ENCODE measurements at places on chromosomes 4 and X.

GRCh38 chr4:13261486-13262257 is 222.5 kb downstream of the RAB28 start:
- no peak for DNase-seq

GRCh38 chrX:23883737-23884354 is 23.9 kb downstream of the APOO start:
- DNase-seq = no peak

DNA sequence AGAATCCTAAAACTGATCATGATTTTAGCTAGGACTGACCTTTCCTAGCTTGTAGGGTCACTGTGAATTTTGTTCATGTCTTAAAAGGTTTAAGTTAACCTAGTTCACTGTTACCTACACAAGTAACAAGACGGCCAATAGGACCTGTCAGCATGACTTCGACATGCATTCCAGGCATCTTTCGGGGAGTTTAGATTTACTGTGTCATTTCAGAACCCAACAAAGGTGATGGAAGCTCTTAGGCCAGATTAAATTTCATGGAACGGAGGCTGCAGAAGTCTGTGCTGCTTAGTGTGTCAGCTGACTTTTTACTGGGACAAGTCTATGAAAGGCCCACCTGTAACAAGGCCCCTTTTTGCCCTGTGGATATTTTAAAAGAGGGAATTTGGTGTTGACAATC is 93.1 kb downstream of the GATB start:
- no peak for DNase-seq

GRCh38 chr4:141240671-141241070 is 20.0 kb downstream of the ZNF330 start:
- DNase-seq = no peak

DNA sequence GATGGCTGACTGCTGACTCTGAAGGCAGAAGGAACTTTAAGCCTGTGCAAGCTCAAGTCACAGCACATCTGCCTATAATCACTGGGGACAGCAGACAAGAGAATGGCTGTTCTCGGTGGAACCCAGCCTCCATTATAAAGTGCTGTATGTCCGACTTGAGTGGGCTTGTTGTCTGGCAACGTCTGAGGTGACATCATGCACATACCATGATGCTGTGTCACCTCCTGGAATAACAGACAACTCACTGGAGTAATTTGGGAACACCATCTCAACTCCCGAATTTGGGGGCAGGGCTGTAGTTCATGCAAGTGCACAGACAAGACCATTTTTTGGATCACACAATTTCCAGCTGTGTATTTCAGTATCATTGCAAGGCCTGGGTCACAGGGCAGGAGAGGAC is 59.8 kb upstream of the GPM6B start:
- DNase-seq = no peak

- DNase-seq = peak; percentile 72
Measured at GRCh38 chr4:146522098-146522868, 543 bp upstream of the SLC10A7 start.

GRCh38 chr4:35365186-35365585 is 879.1 kb downstream of the ARAP2 start:
- DNase-seq = no peak

GRCh38 chrX:71182871-71183270 is 38.2 kb downstream of the NLGN3 start:
- DNase-seq = no peak

DNA sequence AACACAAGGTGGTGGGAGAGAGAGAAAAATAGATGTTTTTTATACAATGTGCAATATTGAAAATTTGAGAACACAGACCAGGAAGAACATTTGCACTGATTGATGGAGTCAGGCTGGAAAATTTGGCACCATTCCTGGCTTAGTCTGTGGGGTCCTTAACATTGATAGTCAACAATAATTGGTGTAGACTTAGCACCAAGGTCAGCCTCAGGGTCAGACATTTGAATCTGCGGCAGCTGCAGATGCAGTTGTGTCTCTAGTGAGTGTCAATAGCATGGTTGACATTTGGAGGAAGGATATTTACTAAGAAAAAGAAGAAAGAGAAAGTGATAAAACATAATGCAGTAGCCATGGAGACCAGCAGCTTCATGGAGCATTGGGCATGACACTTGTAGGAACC is 31.5 kb upstream of the GLRA3 start:
- no peak for DNase-seq

GRCh38 chr4:163709601-163710000 is 215.1 kb downstream of the TMA16 start:
- DNase-seq = no peak

DNA sequence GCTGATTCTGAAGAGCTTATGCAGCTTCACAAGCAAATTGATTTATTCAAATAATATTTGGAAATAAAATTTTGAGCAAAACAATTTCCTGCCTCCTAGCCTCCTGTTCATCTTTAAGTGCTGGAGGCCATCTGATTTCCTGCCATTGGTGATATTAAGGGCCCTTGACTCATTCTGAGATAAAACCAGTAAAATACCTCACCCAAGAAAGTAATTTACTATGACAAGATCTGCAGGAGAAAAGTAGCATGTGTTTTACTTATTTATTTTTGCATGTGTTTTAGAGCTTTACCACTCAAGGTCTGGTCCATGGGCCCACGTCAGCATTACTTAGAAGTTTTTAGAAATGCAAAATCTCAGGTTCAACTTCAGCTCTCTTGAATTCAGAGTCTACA is 67.7 kb downstream of the DCLK2 start:
- no peak for DNase-seq

GRCh38 chrX:106302304-106302703 is 134.2 kb downstream of the PWWP3B start:
- no peak for DNase-seq

- DNase-seq = no peak
Measured at GRCh38 chrX:120137439-120137838, 21.0 kb upstream of the RHOXF2 start.

DNA sequence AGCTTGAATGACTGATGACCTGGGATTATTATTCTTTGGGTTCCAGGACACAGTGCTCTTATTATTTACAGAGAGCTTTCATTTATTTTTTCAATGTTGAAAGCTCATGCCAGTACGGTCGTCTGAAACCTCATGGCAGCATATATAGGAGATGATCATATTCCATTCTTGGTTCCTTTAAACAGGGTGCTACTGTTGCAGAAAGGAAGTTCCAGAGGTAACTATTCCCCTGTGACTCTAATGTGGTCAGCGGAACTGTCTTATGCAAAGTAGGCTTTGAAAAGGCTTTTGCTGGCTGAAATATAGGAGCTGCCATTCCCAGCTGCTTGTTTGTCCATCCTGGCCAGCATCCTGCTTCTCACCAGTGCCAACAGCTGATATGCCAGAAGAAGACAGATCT is 208.3 kb upstream of the LEF1 start:
- no peak for DNase-seq

GRCh38 chr4:8939160-8939839 is 67.7 kb upstream of the HMX1 start:
- no peak for DNase-seq

- no peak for DNase-seq
Measured at GRCh38 chrX:69036674-69037573, 128.3 kb downstream of the PJA1 start.

- no peak for DNase-seq
Measured at GRCh38 chr4:108109997-108110416, 58.7 kb downstream of the LEF1 start.

- DNase-seq = no peak
Measured at GRCh38 chrX:44674906-44675305, 132.2 kb upstream of the FUNDC1 start.

DNA sequence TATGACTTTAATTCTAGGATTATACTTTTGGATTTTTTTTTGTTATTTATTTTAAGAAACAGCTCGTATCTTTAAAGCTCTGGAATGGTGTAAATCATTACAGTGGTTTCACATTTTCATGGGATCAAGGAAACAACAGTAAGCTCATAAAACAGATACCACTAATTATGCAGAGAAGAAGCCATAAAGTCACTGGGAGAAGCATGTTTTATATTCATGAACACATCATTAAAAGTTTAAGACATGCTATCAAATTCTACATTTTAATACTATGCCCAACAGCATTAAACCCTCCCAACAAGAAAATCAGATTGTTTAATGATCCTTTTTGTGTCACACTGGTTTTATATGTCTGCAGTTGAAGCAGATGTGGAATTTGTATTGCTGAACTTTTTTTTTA is 149.9 kb downstream of the FBXO8 start:
- DNase-seq = no peak

GRCh38 chr4:182093935-182094334 is 149.3 kb upstream of the TENM3 start:
- DNase-seq = no peak

GRCh38 chrX:19883878-19884277 is 3.5 kb downstream of the SH3KBP1 start:
- DNase-seq = no peak

GRCh38 chrX:10014462-10015354 is 47.5 kb downstream of the CLDN34 start:
- DNase-seq = peak; percentile 66

DNA sequence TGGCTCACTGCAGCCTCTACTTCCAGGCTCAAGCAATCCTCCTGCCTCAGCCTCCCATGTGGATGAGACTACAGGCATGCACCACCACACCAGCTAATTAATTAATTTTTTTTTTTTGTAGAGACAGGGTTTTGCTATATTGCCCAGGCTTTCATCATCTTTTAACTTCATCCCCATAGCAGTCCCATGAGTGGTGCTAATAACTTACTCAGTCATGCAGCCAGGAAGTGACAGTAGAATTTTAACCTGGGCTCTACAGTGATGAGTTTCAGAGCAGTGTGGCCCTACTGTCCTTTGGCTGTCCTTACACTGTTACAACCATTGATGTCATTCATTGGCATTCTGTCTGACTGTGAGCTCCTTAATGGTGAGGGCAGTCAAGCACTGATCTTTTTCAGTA is 3.9 kb upstream of the OCIAD2 start:
- no peak for DNase-seq

DNA sequence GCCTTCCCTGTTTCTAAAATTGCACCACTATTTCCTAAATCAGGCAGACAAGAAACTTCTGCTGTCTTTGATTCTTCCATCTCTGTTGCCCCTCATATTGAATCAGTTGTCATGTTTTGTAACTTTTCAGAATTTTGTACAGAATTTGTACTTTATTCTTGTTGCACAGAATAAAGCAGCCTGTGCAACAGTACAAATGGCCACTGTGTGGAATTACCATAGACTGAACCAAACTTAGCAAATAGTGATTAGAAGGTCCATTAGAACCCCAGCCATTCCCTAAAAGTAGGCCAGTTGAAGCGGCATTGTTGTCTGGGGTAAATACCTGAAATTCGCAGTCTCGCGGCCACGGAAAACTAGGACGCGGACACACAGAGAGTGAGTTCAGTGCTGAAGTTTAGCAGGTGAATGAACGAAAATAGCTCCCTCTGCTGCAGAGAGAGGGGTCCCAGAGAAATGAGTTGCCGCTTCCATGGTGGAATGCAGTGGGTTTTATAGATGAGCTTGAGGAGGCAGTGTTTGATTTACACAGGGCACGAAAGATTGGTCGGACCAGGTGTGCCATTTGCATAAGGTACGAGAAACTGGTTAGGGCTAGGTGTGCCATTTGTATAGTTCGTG is 71.8 kb downstream of the C4orf33 start:
- no peak for DNase-seq

DNA sequence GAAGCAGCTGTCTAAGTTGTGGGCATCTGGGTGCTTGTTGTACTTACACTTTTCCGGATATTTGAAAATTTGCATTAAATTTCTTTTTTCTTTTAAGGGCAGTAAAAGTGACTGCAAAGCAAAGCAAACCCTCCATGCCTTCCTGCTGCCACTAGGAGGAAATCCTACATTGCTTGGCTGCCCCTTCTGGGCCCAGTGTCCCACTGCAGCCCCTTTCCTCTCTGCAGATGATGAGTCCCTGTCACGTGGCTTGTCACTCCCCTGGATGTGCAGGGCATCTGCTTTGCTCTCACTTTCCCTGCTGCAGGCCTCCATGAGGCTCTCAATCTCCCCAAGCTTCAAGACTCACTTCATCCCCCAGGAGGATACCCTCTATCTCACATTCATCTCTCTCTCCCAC is 12.7 kb downstream of the TSR2 start:
- DNase-seq = no peak

DNA sequence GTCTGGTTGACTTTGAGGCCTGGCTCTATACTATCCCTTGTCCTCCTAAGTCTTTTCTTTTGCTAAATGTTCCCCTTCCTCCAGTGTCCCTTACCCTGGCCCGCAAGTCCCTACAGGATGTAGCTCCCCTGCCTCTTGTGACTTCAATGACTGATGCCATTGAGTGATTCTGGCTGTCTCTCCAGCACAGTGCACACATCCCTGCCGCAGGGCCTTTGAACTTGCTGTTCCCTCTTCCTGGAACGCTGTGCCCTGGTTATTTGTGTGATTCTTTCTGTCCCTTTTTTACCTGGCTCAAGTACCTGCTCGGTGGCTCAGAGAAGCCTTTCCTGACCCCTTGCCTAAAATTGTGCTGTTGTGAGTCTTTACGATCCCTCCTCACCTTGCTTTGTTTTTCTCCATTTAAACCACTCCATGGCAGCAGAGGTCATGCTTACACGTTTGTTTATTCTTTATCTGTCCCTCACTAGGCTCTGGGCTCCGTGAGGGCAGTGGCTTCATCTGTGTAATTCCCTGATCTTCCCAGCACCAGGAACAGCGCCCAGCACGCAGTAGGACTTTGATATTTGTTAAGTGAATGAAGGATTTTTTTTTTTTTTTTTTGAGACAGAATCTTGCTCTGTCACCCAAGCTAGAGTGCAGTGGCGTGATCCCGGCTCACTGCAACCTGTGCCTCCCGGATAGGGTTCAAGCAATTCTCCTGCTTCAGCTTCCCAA is 17.6 kb downstream of the MSX1 start:
- DNase-seq = no peak

- no peak for DNase-seq
Measured at GRCh38 chrX:153935326-153935851, 552 bp upstream of the NAA10 start.

DNA sequence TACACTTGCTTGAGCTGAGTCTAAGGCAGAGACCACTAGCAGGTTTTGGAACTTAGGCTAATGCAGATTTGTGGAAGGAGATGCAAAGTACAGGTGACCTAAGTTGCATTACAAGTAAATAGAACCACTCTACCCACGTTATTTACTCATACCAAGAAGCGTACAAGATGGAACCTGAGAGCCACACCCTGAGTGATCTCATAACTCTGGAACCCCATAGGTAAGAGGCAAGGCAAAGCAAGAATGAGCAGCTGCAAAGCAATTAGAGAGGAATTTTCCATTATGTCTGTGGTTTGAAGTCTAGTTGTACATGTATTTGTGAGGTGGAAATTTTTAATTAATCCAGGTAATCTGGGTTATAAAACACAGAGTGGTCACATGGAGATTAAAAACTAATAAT is 55.4 kb downstream of the CC2D2A start:
- DNase-seq = no peak

DNA sequence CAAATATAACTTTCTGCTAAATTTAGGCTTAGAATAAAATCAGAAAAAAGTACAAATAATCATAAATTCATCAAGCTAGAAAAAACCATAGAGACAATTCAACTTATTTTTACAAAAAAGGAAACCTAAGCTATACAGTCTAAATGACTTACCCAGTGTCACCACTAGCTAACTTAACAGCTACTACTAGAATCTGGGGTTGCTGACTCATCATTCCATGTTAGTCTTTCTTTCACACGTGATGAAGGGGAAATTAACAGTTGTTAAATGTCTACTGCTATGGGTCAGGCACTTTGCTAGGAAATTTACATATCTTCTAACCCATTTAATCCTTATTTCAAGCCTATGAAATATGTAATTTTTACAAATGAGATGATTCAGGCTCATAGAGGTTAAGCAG is 349.3 kb upstream of the GALNT7 start:
- DNase-seq = no peak

- DNase-seq = no peak
Measured at GRCh38 chrX:150167482-150168324, 195.4 kb upstream of the MAMLD1 start.

Measured in stimulated activated CD4-positive, alpha-beta T cell treated with anti-CD3 and anti-CD28 coated beads, Interleukin-1b, Interleukin-23, amount 100 ng/mL, for 4 hours (primary cell).